ENCODE measurements at places on chromosomes 6 and 20. TPM values are rescaled to one million over a fixed set of nuclear protein-coding genes. Genes with fewer than 3 reads are reported as not detected.

The TMEM170B gene
- total RNA-seq, result 4.9 TPM

The GRIK2 gene
- total RNA-seq, result 1.1 TPM

The IYD gene
- total RNA-seq, result 0.29 TPM

The GATA5 gene
- 0.73 TPM for total RNA-seq

The C20orf202 gene
- total RNA-seq, result not detected

The SAMD5 gene
- total RNA-seq, result 0.80 TPM

The ESR1 gene
- 67.5 TPM for total RNA-seq

DNA sequence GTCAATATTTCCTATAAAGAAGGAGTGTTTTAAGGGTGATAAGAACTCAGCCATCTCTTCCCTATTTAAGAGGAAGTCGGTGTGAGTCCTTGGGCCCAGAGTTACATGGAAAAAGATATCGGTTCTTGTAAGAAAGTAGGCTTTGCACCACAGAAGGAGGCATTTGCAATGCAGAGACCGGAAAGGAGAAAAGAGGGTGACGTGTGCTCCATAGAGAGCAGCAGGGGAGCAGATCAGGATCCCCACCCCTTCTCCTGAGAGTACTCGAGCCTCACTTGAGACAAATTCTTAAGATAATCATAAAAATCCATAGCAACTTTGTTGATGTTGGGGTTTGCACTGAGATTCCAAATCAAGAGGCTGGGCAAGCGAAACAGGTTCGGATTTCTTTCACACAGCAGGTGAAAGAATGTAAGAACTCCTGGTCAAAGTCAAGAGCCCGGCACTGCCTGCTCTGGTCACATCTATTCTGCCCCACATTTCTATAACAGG is 27.8 kb downstream of the FOXA2 start:
- DNase-seq, result no peak

DNA sequence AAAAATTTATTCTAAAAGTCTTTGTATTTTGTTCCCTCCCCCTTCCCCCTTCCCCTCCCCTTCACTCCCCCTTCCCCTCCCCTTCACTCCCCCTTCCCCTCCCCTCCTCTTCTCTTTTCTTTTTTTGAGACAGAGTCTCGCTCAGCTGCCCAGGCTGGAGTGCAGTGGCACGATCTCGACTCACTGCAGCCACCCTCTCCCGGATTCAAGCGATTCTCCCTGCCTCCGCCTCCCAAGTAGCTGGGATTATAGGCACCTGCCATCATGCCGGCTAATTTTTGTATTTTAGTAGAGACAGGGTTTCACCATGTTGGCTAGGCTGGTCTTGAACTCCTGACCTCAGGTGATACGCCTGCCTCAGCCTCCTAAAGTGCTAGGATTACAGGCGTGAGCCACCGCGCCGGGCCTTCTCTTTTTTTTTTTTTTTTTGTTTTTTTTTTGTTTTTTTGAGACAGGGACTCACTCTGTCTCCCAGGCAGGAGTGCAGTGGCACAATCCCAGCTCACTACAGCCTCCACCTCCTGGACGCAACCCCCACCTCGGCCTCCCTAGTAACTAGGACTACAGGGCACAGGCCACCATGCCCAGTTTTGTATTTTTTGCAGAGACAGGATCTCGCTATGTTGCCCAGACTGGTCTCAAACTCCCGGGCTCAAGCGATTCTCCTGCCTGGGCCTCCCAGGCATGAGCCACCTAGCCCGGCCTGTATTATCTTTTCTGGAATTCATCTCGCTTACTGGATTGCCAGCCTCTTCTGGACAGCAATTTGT is 1.1 kb upstream of the AFG1L start:
- no peak for DNase-seq

DNA sequence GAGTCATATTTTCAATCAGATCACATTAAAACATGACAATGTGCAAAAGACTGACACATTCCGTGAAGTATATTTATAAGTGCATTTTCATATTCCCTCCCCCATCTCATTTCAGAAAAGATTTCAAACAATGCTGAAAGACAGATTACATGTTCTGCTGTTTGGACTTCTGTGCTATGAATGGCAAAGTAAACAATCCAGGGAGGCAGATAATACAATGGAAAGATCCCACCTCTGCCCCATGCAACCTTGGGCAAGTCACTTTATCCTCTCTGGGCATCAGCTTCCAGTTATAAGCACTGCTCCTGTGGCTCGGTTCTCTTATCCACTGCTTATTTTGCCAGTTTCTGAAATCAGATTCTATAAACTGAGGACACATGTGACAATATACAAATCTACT is 110.2 kb downstream of the RCAN2 start:
- DNase-seq, result no peak

- DNase-seq, result no peak
Measured at GRCh38 chr6:136658711-136659110, 108.5 kb upstream of the MAP7 start.

GRCh38 chr20:61043681-61044080 is 208.4 kb upstream of the CDH4 start:
- no peak for DNase-seq

DNA sequence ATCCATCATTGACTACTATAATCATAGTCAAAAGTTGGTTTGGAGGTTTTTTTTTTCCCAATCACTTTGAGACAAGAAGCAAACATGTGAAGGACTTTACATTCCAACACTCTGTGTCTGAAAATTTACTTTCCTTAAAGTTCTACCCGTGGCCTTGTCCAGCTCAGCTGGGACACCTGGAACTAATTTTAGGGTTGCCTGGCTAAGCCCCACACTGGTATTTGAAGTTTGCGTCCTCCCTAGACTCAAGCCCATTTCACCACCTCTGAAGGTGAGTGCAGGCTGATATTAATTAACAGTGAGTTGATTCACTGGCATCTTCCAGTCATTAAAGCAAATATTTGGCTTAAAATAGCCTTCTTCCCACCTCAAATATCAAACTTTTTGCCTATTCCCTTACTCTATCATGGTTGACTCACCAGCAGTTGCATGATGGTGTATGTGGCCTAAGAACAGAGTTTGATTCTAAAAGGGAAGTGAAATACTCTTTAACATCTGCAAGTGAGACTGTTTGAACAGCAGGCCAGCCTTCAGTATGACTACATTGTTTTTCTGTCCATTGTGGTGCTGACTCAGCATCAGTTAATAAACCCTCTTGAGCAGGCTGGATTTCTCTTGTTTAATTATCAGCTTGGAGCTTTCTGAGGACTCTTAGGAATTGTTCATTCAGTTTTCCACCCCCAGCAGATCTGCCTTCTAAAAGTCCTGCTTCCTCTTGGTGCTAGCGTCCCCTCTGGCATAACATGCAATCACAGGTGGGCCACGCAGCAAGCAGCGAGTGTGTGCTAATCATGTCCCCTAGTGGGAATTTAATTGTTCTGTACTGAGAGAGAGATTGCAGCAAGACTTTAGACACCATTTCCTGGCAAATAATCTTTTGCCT is 1.8 kb upstream of the PRDM1 start:
- DNase-seq, result no peak

- no peak for DNase-seq
Measured at GRCh38 chr6:10559522-10560152, 38.5 kb downstream of the GCNT2 start.

DNA sequence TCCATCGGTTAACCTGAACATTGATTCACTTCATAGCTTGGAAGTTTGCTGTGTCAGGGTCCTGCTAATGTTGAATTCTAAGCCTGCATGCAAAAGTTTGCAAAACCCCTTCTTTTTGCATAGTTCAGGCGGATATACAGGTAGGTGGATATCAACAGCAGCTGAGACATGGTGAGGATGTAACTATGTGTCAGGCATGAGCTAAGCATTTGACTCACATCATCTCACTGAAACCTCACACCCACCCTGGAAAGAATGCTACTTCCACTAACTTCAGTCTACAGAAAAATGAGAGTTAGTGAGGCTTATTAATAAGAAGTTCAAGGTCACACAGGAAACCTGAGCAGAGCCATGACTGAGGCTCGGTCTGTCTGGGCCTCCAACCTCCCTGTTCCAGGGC is 276.9 kb downstream of the BMP7 start:
- DNase-seq, result no peak

DNA sequence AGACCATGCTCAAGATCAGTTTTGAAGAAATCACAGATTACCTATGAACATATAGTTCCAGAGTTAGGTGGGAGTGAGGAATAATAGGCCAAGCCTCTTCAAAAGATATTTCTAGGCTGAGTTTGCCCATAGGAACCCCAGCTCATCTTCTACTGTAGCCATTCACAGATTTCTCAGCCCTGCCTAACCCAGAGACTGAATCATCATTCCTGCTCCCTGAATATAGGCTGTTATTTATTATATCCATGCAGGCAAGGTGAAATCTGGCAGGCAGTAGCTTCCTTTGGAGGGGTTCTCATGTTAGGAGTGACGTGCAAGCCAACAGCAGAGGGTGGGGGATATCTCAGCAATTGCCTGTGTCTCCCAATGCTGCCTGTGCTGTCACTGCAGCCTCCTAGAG is 25.6 kb upstream of the ADGRF4 start:
- DNase-seq, result no peak

- DNase-seq, result no peak
Measured at GRCh38 chr6:101429270-101429669, 35.8 kb downstream of the GRIK2 start.

GRCh38 chr20:62011403-62011790 is 54.3 kb downstream of the TAF4 start:
- DNase-seq, result no peak

DNA sequence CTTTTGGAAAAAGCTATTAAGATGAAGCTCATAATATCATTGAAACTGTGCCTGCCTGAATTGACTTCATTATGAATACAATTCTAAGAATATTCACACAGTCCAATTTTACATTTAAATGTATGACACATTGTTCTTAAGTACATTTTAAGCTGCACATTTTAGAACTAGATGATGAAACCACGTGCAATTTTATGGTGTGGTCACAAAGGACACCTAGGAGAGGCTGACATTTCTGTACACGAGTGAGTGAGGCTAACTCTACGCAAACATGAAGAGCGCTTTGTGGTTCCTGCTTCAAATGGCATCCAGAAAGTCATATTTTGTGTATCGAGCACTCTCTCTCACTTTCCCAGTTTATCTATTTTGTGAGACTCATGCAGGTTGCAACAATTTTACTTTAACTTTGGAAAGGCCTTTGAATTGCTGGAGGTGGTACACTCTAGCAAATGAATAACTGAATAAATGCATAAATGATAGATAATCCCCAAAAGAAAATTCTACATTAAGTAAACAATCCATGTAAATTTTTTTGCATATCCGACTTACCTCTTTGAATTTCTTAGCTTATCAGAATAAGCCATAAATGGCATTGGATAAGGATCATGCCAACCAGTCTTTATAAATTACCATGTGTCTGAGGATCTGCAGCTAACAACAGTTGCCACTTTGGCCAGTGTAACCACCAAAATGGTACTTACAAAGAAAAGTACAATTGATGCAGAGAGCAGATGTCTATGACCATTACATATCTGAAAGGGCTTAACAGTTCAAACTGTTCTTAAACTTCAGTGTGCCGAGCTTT is 97.3 kb downstream of the NRSN1 start:
- DNase-seq, result no peak

- no peak for DNase-seq
Measured at GRCh38 chr20:47263465-47264084, 92.9 kb downstream of the ZMYND8 start.

DNA sequence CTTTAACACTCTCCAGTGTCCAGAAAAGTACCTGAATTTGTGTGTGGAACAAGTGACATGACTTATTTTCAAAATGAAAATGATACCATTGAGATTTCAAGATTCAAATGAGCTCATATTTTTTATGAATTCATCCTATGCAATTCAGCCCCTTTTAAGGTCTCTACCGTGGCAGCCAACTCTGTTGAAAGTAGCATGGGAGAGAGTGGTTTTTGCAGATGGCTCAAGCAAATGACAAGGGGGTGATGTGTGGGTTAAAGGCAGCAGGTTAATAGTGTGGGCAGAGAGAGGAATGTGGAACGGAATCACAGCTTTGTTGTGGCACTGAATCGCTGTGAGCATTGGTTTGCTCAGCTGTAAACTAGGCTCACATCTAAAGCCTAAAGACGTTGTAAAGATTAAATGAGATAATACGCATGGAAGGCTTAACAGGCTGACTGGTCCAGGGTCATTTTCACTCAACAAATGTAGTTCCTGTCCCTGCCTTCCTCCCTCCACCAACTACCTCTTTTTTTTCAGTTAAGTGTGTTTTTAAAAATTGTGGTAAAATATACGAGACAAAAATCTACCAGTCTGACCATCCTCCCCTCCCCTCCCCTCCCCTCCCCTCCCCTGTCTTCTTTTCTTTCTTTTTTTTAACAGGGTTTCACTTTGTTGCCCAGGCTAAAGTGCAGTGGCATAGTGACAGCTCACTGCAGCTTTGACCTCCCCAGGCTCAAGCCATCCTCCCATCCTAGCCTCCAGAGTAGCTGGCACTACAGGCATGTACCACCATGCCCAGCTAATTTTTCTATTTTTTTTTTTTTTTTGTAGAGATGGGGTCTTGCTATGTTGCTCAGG is 114.7 kb upstream of the ZNF217 start:
- no peak for DNase-seq

GRCh38 chr6:166640342-166641043 is 13.4 kb upstream of the RPS6KA2 start:
- no peak for DNase-seq

- DNase-seq, result no peak
Measured at GRCh38 chr6:149026530-149026942, 279.7 kb downstream of the UST start.
